ENCODE measurements at places on chromosomes 3 and 15. TPM values are rescaled to one million over a fixed set of nuclear protein-coding genes. Genes with fewer than 3 reads are reported as not detected.

The PLCH1 gene
- total RNA-seq: 1.1 TPM

DNA sequence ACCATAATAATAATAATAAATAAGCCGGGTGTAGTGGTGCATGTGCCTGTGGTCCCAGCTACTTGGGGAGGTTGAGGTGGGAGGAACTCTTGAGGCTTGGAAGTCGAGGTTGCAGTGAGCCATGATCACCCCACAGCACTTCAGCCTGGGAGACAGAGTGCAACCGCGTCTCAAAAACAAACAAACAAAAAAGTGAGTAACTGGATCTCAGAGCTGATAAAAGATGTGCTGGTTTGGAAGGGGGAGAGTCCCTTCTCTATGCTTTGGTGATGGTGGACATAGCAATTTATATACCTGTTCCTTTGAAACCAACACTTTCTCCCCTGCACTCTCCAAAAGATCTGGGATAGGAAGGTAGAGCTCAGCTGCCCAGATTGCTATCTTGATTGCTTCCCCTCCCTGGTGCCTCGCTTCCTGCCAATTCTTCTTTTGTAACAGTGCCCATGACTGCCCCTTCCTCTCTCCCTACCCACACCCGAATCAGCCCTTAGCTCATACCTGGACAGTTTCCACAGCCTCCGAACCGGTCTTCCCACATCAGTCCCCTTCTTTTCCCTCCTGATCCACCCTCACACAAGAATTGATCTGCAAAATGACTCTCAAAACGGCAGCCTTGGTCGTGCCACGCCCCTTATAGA is 55.1 kb upstream of the UBE2E1 start:
- no peak overlapping the region for H3K27ac ChIP-seq
- H3K4me3 ChIP-seq: no peak overlapping the region
- no peak for DNase-seq

DNA sequence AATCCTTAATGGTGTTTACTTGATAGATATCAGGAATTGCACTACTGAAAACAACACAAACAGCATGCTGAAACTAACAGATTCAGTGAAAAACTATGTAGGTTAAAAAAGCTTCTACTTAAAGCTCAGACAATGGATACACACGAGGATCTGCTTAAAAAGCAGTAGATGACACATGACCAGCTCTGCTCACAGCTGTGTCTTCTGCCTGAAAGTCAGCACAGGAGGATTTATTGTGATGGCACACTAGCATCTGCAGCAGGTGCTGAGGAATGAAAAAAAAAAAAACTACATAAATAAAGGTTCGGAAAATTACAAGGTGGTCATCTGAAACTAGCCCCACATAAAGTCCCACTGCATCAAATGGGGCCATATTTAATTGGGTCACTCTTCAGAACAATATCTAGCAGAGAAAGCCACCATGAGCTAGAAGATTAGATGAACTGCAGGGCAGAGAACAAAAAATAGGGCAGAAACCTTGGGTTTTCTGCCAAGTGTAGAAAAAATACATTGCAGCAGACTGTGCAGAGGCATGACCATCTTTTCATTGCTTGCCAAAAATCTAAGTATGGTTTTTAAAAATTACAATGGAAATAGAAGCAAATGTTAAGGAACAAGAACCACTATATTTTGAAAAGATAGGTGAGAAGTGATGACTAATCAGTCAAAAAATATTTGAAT is 13.2 kb upstream of the GOLM2 start:
- no peak overlapping the region for H3K4me3 ChIP-seq
- no peak overlapping the region for H3K27ac ChIP-seq
- H3K36me3 ChIP-seq: no peaks in the 10 kb centered on the region
- no peak for DNase-seq
- no peaks in the 10 kb centered on the region for H3K4me1 ChIP-seq

DNA sequence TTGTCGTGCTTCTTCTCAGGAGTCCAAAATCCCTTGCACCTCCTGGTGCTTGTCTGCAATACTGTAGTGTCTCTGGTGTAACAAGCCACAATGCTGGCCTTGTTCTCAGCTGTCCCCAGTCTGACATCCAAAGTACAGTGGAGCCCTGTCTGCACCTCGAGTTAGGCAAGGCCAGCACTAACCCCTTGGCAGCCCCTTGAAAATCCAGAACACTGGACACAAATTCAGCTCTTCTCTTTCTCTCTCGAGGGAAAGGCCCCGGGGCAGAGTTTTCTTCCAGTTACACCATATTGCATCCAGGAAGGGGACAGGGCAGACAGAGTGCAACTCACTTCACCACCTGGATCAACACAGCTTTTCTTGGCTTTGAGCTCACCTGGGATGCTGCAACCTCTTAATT is 91.3 kb upstream of the ATP10A start:
- peaks cover 6% of the 10 kb centered on the region for H3K36me3 ChIP-seq
- H3K4me1 ChIP-seq: no peaks in the 10 kb centered on the region
- no peak for DNase-seq
- no peak overlapping the region for H3K27ac ChIP-seq
- H3K27me3 ChIP-seq: peaks cover 10% of the 10 kb centered on the region
- no peak overlapping the region for H3K4me3 ChIP-seq

GRCh38 chr3:73094951-73095350 is 33.5 kb downstream of the EBLN2 start:
- H3K36me3 ChIP-seq: no peaks in the 10 kb centered on the region
- H3K4me3 ChIP-seq: no peak overlapping the region
- H3K4me1 ChIP-seq: peaks cover 8% of the 10 kb centered on the region
- DNase-seq: no peak

The ZNF860 gene
- 0.14 TPM for total RNA-seq

GRCh38 chr15:94266789-94267188 is 35.4 kb downstream of the MCTP2 start:
- no peak overlapping the region for H3K27ac ChIP-seq
- peaks cover 33% of the 10 kb centered on the region for H3K4me1 ChIP-seq
- no peaks in the 10 kb centered on the region for H3K27me3 ChIP-seq

GRCh38 chr3:108677811-108678210 is 79.4 kb downstream of the RETNLB start:
- no peak for DNase-seq
- no peak overlapping the region for H3K27ac ChIP-seq
- no peaks in the 10 kb centered on the region for H3K27me3 ChIP-seq
- H3K4me1 ChIP-seq: peaks cover 4% of the 10 kb centered on the region
